ENCODE measurements at places on chromosomes 1 and 21. TPM values are rescaled to one million over a fixed set of nuclear protein-coding genes. Genes with fewer than 3 reads are reported as not detected.

Gene ASCL5
- total RNA-seq: not detected

Gene SPRR1A
- total RNA-seq: not detected

Gene MX2
- 39.9 TPM for total RNA-seq

Gene LRRC71
- 0.32 TPM for total RNA-seq

Gene DVL1
- 52.1 TPM for total RNA-seq

Gene KRTAP10-2
- not detected for total RNA-seq

Gene TNNT2
- total RNA-seq: not detected

Gene SFN
- total RNA-seq: 1.3 TPM

Gene G0S2
- 2,798 TPM for total RNA-seq

Gene CD1B
- total RNA-seq: not detected

Gene CLCN6
- 24.1 TPM for total RNA-seq

Gene TSACC
- total RNA-seq: 0.64 TPM

Gene IGSF21
- total RNA-seq: 2.6 TPM

Gene BRINP2
- not detected for total RNA-seq

Gene FHAD1
- total RNA-seq: 0.55 TPM

Gene EXTL1
- not detected for total RNA-seq

Gene NCAM2
- 0.93 TPM for total RNA-seq

Gene OPTC
- not detected for total RNA-seq

Gene MTOR
- 35.1 TPM for total RNA-seq

Gene FAM229A
- 6.2 TPM for total RNA-seq

Gene F3
- 418 TPM for total RNA-seq

Gene FCMR
- total RNA-seq: 5.8 TPM

Gene ZNF593OS
- total RNA-seq: not detected

Gene CD2
- 2.3 TPM for total RNA-seq

Gene ANGPTL7
- total RNA-seq: 0.42 TPM

Gene XCL2
- total RNA-seq: 0.64 TPM

Gene SLC44A3
- total RNA-seq: 3.5 TPM

Gene LCK
- 1.8 TPM for total RNA-seq

Gene TCHH
- 1.1 TPM for total RNA-seq

Gene MRAP
- 149 TPM for total RNA-seq

Gene TNFRSF18
- total RNA-seq: 0.80 TPM

Gene TNFRSF4
- total RNA-seq: 10.7 TPM

Gene PLEKHN1
- 0.39 TPM for total RNA-seq

Gene TMEM269
- total RNA-seq: not detected

Gene GUCA2A
- not detected for total RNA-seq

Gene TMEM200B
- total RNA-seq: 15.1 TPM

Gene PTGS2
- 35.0 TPM for total RNA-seq

Gene PLOD1
- total RNA-seq: 66.9 TPM

Gene PRMT6
- total RNA-seq: 6.5 TPM

Gene MAP3K21
- total RNA-seq: 0.96 TPM

Gene SLC25A34
- 2.2 TPM for total RNA-seq

Gene PTPN22
- total RNA-seq: 3.7 TPM

Gene SAMD11
- 2.8 TPM for total RNA-seq

Gene WNT9A
- total RNA-seq: 1.3 TPM

Gene ARTN
- total RNA-seq: 0.39 TPM

Gene MEGF6
- total RNA-seq: 61.1 TPM

Gene AMY1B
- not detected for total RNA-seq
